Stimulated activated CD8-positive, alpha-beta memory T cell treated with anti-CD3 and anti-CD28 coated beads, Interleukin-15, amount 100 ng/mL, for 4 hours (primary cell): ENCODE measurements at places on chromosomes 4 and X.

DNA sequence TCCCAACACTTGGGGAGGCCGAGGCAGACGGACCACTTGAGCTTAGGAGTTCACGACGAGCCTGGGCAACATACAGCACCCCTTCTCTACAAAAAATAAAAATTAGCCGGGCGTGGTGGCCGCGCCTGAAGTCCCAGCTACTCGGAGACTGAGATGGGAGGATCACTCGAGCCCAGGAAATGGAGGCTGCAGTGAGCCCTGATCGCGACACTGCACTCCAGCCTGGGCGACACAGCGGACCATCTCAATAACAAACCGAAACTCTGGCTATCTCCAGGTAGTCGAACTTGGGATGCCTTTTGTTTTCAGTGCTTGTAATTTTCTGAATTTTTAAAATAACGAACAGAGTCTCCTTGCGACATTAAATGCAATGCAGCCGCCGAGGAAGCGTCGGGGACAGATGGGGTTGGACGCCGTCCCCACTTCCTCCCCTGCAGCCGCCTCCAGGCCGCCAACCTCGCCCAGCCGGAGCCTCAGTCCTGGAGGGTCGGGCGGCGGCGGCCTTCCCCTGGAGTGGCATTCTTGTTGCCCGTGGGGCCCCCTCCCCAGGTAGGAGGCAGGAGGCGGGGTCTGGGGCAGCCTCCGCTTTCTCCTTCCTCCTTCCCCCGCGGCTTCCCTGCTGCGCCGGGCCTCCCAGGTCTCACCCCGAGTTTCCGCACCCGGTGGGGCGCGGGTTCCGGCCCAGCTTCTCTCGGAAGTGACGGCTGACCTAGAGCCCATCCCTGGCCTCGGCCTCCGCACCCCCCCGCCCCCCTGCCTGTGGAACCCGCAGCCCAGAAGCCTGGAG lies 14.6 kb downstream of the HMX1 start:
- DNase-seq, result no peak

DNA sequence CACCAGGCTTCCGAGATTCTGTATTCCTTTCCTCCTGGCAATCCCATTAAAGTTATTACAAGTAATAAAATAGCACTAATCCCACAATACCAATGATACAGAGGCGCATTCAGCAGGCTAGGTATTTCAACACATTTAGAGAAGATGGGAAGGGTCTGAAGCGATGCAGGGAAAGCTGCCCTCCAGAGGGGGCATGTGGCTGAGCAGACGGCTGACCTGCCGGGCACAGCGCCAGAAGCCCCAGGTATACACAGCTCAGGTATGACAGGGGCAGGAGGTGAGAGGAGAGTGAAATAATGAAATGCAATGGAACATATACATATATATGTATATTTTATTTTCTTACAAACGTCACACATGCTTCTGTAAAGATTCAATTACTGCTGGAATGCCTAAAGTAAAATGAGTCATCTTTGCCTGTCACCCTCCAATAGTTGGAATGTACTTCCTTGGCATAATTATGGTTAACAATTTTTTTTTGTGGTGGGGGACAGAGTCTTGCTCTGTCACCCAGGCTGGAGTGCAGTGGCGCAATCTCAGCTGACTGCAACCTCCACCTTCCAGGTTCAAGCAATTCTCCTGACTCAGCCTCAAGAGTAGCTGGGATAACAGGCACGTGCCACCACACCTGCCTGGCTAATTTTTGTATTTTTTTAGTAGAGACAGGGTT lies 21.3 kb upstream of the CDKN2AIP start:
- DNase-seq, result no peak

DNA sequence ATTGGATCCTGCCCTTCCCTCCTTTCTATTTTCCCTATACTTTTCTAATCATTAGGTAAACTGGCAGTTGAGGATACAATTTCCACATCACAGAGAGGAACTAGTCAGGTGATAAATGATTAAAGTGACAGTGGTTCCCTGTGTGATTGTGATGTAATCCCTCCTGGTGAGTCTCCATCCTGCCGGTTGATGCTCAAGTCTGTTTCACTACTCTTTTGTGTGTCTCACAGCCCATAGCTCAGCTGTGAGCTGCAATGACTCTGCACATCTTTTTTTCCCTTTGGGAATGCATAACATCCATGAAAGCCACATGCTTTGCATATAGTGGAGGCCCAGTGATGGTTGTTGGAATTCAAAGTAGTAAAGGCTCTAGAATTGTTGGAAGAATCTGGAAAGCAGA lies 60.4 kb downstream of the CCNI start:
- DNase-seq, result no peak

DNA sequence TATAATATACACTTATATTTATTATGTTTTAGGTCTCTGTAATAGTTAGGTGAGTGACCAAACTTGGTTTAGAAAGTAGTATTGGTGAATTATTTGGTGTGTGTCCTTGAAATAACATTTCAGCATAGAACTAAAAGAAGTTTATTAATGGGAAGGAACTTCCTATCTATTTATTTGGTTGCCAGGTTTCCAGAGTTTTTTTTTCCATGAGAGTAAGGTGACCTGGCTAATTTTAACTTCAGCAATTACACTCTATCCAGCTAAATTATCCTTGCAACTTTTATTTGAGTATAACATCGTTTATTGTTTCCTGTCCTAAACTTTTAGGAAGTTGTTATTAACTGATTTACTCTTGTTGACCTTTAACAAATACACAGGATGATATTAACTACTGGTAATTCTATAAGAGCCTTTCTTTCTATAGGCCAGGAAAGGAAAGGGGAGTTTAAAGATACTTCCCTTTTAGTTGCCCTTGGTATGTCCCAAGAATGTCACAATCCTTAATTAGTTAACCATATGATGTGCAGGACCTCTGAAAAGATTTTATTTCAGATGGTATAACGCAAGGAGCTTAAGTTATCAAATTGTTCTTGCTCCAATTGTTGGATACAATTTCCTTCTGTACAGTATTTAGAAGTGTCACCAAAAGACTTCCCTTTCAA lies 18.9 kb downstream of the PRDM8 start:
- no peak for DNase-seq

- DNase-seq, result no peak
Observed at GRCh38 chr4:14025111-14025510, 397.6 kb upstream of the BOD1L1 start.

DNA sequence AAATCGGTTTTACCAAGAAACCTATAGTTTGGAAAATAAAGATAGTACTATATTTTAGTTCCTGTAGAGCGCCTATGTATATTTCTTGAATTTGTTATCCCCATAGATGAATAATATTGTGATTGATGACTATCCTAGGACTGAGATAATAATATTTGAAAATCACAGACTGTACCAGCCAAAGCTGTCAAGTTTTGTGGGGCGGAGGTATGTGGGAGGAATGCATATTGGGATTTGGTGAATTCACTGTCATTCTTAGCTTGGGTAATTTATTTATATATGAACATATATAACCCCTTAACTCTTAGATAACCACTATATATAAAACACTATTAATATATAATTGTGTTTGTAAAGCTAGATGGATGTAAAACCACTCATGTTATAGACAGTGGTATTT lies 205.5 kb upstream of the ARSJ start:
- no peak for DNase-seq

DNA sequence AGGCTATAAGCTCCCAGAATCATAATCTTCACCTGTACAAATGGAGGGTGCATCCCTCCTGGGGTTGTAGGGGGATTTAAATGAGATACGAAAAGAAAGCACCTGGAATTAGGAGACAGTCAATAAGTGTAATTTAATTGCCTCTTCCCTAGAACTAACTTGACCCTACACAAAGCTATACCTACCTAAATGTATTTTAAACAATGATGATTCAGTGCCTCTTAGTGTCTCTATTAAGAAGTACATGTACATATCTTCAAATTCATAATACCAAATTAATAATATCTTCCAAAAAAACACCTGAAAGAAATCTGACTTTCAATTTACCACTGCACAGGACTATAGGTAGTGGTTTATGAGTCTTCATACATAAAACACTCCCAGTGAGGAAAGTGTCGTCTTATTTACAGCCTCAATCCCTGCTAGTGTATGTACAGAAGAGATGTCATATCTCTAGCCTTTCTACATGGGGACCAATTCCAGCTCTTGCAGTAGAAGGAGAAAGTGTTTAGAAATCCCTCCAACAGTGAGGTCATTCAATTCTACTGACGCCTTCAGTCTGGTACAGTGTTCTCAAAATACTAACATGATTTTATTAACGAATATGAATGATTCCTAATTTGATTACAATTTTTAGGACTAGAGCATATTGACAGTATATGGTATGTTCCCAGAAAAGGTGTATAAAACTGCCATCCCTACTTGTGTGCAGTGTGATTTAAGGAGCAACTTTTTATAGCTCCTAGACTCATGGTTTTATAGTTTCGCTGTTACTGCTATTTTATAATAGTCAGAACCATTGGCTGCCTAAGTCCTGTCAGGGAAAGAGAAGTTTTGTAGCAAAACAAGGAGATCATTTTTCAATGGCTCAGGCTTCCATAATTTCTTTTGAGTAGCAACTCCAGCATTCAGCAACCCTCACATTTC lies 282.7 kb downstream of the UNC5C start:
- no peak for DNase-seq

GRCh38 chr4:152581536-152582160 lies 45.8 kb upstream of the FBXW7 start:
- DNase-seq, result no peak
